CD4-positive, alpha-beta T cell treated with Interleukin-1 beta for 1 hour (primary cell): ENCODE measurements at places on chromosomes 7 and 10.

DNA sequence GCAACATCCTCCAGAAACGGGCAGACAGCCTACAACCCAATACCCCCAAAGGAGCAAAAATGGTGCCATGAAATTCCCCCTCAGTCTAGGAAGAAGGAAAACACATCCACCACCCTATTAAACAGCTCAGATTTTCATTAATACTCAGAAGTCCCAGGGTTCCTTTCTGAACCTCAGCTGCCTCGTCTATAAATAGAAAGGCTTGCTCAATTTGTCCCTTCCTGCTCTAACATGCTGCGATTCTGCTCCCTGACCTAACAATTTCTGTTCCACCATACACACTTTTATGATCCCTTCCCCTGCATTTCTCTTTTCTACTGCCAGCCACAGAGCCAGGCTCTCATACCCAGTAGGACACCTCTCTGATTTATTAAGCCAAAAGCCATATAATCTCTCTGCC lies 68.1 kb downstream of the MTERF1 start:
- DNase-seq: no peak

- DNase-seq: no peak
Observed at GRCh38 chr7:138665669-138666140, 35.5 kb downstream of the SVOPL start.

DNA sequence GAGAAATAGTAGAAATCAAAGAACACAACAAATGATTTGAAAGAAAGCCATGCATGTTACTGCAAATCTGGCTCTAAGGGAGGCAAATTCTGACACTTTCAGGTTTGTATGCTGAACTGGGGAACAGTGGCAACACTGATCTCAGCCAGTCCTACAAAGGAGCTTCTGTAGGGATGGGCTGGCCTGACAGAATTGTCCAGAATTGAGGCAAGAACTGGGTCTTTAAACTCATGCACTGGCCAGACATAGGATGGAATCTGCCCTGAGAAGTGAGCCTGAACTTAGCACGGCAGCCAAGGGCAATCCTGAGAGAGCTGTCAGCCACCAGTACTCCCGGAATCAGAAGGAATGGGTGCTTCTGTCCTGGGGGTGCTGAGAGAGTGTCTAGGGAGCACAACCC lies 70.9 kb upstream of the RAPGEF5 start:
- no peak for DNase-seq

DNA sequence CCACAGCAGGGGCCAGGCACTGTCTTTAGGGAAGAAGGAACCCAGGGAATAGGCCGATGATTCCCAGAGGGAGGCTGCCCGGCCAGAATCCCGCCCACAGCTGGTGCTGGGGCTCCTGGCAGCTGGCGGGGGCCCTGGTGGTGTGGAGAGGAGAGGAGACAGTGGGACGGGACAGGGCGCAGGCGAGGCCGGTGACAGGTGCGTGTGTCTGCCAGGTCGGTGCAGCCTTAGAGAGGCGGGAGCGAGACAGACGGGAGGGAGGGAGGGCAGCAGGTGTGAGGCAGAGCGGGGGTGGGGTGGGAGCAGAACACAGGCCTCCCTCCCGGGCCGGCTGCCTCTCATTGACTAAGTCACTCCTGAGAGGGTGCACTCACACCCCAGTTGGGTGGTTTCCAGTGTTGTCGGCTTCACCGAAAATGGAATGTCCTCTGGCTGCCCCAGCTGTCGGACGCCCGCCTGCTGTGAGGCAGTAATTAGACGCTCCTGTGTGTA lies 55.2 kb downstream of the ELFN1 start:
- no peak for DNase-seq

GRCh38 chr7:155426543-155427410 lies 31.2 kb upstream of the EN2 start:
- DNase-seq: no peak

- DNase-seq: no peak
Observed at GRCh38 chr7:82549616-82550285, 106.2 kb upstream of the CACNA2D1 start.

DNA sequence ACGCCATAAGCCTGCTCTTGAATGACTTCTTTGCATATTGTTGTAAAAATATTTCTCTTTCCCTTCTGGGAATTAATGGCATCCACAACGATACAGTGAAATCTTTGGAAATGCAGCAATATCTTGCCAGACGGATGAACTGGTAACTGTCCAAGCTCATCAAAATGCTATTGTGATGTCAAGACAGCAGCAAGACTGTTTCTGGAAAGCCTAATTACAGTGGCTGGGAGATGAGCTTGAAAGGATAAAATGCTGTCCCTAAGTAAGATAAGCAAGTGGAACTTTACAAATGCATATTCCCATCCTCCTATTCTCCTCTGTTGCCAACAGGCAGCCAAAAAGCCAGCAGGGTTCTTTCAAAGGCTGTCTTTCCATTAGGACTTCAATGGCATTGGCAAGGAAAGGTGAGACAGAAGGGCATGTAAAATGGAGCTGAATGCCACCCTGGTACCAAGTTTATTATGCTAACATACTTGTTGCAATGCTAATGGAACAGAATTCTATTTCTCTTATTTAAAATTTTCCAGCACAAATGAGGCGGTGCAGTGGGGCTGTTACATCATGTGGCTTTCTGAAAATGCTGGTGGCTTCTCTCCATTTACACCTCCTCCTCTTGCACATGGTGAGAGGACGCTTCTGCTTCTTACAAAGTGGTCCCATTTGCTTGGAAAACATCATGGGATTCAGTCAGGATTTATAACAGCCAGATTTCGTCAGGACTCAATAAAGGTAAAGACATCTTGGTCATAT lies 178.3 kb upstream of the PTER start:
- DNase-seq: no peak

DNA sequence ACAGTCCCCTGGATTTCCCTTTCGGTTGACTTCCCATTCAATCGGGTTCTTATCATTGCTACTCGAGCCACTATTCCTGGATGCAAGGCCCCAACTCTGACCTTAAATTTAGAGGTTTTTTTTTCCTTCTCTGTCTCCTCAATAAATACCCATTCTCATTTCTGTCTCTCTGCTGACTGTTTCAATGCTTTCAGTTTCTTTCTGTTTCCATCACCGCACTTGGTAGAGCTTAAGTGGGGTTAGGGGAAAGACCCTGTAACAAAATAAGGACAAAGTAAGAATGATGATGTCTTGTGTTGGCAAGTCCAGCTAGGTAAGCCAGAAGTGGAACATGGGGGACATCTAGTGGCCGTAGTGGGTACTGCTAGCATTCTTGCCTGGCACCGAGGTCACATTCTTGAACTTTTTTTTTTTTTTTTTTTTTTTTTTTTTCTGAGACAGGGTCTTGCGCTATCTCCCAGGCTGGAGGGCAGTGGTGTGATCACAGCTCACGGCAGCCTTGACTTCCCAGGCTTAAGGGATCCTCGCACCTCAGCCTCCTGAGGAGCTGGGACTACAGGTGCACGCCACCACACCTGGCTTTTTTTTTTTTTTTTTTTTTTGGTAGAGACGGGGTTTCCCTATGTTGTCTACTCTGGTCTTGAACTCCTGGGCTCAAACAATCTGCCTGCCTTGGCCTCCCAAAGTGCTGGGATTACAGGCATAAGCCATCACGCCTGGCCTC lies 40.3 kb downstream of the ZC3HC1 start:
- DNase-seq: peak; percentile 87

GRCh38 chr10:132588301-132589013 lies 50.9 kb downstream of the INPP5A start:
- DNase-seq: peak; percentile 25

DNA sequence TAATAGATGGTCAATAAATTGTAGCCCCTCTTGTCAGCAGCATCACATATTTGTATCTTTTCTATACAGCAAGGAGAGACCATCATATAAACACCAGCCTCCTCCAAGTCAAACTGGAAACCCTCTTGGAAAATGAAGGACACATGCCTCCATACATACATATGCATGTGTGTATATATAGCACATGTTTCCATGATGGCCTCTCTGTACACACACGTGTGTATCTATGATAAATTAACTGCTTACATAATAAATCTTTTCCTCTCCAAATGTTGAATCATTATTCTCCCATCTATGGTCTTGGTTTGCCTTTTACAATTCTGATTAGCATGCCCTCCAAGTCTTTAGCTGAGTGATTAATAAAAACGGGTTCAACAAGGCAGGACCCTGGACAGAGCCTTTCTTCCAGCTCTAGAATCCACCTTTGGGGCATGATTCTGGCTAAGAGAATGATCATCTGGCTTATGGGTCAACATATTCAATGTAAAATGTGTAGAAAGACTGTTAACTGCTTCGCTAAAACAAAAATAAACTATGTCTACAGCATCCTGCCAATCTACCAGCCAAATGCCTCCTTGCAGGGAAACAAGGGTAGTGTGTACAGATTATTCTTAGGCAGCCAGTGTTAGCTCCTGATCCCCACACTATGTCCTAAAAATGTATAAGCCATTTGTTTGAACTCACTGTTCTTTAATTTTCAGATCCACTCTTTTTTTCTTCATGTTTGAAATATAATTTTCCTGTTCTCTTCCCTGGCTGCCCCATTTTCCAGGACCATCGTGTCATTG lies 70.0 kb downstream of the CRTAC1 start:
- no peak for DNase-seq
